ENCODE measurements at places on chromosomes 6 and 20. TPM values are rescaled to one million over a fixed set of nuclear protein-coding genes. Genes with fewer than 3 reads are reported as not detected.

Gene SRSF12
- 0.71 TPM for total RNA-seq

Gene SYNDIG1
- total RNA-seq, result 3.2 TPM

Gene HSPA1L
- 1.2 TPM for total RNA-seq

Gene PSORS1C1
- 0.14 TPM for total RNA-seq

Gene DLK2
- 1.5 TPM for total RNA-seq

Gene ZFP64
- total RNA-seq, result 6.2 TPM

Gene TCP11
- 0.33 TPM for total RNA-seq

Gene TINAG
- not detected for total RNA-seq

Gene GNMT
- total RNA-seq, result 3.0 TPM
